ENCODE measurements at places on chromosomes 6 and 20.
A peak's percentile ranks its signal among the peaks of the same experiment; 100 is the strongest.

DNA sequence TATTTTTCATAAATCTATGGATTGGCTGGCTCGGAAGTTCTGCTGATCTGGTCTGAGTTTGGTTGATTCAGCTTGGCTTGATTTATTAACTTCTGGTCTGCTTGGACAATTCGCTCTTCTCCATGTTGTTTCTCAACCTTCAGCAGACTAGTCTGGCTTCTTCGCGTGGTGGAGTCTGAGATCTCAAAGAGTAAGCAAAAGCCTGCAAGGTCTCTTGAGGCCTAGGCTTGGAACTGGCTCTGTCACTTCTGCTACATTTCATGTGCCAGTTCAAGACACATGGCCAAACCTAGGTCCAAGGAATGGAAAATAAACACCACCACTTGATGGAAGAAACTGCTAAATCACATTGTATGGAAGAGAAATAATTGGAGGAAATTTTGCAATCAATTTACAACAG, 115.1 kb upstream of the JAG1 start:
- no peak for DNase-seq

- no peak for DNase-seq
Observed at GRCh38 chr6:125910527-125910926, 46.0 kb upstream of the HINT3 start.

- DNase-seq, result peak; percentile 11
Observed at GRCh38 chr6:85537055-85537494, 56.6 kb downstream of the SNX14 start.

DNA sequence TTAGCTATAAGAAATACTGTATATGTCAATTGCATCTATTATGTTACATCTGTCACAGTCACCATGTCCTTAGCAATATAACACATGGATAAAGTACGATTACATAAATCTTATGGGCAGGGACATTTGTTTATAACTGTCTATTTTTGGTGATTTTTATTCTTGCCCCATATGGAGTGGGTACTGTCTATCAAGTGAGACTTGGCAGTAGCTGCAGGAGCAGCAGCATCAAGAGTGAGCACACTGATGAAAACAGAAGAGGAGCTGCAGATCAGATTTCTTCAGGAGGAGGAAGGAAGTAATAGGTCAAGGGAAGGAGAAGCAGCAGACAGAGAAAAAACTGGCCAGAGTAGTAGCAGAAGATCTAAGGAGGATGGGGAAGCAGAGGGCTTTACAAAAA, 516.7 kb downstream of the C6orf118 start:
- no peak for DNase-seq

DNA sequence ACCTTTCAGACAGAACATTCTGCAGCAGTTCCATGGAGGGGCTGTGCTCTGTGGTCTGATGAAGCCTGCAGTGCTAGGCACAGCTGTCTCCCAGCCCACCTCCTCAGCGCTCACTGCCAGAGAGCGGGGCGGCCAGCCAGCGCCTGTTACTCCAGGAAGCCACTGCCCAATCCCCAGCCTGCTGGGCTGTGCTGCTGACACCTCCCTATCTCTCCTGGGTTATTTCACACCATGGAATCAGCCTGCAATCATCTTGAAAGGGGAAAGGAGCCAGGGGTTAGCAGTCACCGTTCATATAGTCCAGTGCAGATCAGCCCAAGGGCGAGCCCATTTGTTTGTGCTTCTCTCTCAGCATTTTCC, 46.3 kb upstream of the NHSL1 start:
- DNase-seq, result no peak

DNA sequence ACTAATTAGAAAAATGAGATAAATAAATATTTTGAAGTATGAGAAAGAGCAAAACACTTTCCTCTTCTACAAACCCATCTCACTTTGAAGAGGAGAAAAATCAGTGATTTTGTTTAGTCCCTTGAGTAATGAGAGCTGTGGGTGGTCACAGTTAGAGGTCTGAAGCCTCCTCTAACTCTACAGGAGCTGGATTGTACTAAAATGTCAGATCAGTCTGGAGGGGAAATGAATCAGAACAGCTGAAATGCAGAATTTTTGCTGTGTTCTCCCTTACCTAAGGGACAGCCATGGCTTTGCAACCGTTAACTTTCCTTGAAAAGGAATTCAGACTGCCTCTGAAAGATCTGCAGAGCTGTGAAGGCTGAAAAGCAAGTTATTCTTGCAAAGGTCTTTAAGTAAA, 11.4 kb upstream of the RFPL4B start:
- DNase-seq, result no peak

GRCh38 chr20:4508773-4509172, 212.9 kb upstream of the PRND start:
- no peak for DNase-seq

DNA sequence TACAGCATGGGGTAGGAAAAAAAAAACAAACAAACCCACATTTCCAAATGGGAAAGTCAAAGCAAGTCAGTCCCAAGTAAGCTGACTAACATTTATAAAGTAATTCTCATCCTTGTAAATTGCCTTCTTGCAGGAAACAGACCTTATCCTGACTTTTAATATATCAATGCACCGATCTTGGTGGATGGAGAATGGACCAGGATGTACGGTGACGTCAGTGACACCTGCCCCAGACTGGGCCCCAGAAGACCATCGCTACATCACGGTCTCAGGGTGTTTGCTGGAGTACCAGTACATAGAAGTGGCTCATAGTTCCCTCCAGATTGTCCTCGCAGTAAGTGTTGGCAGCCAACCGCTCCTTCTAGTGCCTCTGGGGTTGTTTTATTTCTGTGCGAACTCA, 304.2 kb upstream of the RNF217 start:
- DNase-seq, result no peak

GRCh38 chr6:99838607-99839006, 155.4 kb downstream of the MCHR2 start:
- DNase-seq, result no peak

DNA sequence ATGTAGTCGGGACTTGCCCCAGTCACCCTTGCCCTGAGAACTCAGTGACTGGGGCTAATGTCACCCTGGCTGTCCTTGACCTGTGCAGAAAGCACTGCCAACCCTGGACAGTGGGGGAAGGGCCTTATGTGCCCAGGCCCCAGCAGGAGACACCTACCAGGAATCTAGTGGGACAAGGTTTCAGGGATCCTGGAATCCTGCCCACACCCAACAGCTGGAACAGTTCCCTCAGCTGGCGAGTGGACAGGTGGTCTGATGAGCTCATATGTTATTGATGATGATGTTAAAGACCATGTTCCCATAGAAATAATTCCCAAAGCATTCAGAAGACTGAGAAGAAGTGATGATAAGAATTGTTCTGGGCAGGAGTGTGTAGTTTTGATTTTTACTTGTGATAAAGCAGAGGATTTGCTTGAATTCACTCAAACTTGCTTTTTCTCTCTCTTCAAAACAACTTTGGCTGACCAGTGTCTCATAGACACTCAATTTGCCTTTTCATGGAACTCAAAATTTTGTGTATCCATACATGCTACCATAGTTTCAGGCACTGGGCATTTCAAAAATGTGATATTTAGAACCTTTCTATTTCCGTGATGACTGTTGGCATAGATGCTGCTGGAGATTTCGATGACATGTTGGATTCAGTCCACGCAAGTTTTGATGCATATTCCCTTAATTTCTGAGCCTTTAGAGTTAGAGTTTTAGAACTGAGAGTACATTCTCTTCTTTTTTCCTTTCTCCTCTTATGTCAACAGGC, 79.3 kb downstream of the SLC22A3 start:
- DNase-seq, result no peak

DNA sequence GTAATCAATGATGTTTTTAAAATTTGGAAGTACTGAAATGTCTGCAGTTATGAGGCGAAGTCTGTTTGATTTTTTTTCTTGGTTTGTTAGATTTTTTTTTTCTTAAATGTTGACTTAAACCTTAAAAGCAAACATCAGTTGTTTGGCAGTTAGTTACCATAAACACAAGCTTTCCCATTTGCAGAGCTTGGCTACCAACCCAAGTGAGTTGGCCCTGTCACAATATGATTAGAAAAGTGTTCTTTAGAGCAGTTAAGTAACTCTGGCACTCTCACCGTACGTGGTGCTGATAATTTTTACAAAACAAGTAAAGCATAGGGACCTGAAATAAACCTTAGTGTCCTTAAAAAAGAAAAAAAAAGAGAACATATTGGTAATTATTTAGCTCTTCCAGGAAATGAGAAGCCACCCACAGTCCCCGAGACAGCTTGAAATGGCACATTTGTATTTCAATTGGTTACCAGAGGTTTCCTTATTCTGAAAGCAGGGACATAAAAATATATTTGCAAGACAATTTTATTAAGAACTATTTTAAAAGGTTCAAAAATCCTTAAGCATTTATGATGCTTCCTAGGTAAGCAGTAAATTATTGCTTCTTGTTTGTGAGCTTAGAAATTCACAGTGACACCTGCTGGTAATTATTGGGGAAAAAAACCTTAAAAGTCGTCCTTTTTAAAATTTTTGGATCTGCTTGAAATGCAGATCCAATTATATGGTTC, 3.9 kb downstream of the HEY2 start:
- no peak for DNase-seq

- no peak for DNase-seq
Observed at GRCh38 chr6:99276747-99277146, 72.7 kb downstream of the FAXC start.

- DNase-seq, result no peak
Observed at GRCh38 chr20:30288346-30288745, 969.1 kb upstream of the DEFB115 start.

DNA sequence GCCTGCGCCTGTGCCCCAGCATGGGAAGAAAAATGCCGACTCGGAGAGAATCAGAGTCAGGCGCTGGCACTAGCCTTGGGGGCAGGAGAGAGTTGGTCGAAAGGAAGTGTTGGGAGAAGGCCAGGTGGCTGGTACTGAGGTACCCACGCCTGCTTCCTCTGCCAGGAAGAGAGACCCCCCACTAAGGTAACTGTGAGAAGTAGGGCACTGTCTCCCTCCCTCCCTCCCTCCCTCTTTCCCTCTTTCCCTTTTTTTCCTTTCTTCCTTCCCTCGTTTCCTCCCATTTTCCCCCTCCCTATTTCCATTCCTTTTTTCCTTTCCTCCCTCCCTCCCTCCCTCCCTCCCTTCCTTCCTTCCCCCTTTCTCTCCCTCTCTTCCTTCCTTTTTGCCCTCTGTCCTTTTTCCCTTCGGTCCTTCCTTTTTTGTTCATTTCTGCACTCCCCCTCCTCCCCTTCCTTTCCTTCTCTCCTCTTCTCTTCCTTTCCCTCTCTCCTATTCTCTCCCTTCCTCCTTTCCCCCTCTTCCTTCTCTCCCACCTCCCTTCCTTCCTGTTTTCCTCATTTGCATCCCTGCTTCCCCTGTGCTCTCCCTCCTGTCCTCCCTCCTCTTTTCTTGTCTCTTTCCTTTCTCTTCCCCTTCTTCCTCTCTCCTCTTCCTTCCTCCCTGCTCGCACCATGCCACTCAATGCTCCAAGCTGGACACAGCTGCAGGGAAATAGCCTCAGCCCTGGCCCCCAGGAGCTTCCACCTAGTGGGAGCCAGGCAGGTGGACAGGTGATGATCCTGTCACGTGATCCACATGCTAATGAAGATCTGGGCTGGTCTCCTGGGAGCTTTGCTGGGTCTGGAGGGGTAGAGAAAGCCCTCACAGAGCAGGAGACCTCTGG, 148.0 kb downstream of the DHX35 start:
- no peak for DNase-seq

- DNase-seq, result no peak
Observed at GRCh38 chr6:82978362-82978945, 87.2 kb downstream of the UBE3D start.

DNA sequence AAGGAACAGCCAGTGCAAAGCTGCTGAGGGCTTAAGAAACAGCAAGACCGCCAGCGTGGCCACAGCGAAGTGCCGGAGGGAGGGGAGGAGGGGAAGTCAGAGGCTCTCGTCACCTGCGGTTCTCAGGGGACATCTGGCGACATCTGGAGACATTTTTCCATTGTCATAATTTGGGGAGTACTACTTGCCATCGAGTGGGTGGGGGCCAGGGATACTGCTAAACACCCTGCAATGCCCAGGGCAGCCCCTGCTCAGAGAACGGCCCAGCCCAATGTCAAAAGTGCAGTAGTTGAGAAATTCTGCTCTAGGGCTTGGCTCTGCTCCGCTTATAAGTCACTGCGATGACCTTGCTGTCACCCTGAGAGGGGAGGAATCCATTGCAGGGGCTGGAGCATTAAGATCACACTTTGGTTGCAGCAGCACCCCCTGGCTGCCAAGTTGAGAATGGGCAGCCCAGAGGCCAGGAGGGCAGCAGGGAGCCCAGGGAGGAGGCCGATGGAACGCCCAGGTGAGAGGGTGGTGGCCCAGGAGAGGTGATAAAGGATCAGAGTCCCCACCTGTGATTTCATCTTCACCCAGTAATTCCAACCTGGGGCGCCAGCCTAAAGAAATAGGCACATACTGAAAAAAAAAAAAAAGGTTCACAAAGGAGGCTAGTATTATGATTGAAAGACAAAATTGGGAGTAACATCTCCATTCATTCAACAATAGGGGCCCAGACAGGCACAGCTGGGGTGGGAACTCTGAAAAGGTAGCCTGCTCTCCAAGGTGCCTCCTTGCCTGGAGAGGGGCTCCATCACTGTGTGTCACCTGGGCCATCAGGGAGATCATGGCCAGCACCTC, 218.2 kb downstream of the BMP7 start:
- DNase-seq, result peak; percentile 13

GRCh38 chr6:56852260-56853010, 102.5 kb upstream of the BEND6 start:
- no peak for DNase-seq

- no peak for DNase-seq
Observed at GRCh38 chr20:32149566-32150170, 40.2 kb downstream of the TM9SF4 start.

DNA sequence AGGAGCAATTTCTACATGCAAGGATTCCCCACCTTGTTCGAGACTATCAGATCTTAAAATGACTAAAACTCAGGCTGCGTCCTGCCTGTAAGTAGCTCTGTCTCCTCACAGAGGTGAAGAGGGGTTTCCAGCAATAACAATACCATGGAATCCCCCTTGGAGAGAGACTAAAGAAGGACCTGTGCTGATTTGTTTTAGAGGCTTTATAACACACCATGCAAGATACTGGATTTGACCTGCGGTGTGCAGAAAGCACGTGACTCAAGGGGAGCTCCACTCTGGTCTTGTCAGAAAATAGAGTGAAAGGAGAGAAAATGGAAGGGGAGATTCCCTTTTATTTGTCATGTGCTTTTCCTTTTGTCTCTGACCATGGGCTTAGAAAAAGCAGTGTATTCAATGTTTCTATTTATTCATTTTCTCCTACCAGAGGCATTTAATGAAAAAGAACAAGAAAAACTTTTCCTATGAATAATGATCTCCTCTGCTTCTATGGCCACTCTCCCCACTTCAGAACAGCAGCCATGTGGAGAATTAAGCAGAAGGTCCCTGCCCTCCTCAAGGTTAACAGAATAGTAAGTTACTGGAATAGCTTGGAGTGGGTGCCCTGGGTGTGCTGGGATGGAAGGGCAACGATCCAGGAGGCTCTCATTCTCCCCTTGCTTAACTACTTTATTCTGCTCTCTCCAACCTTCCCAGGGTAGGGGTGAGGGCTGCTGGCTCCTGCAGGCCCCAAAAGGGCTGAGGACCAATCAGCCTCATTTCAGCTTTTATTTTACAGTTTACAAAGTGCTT, 19.2 kb upstream of the MRPS10 start:
- no peak for DNase-seq

GRCh38 chr6:30497714-30498113, 8.4 kb downstream of the HLA-E start:
- no peak for DNase-seq

Data from natural killer cell (primary cell).